GM23338 (cell line): ENCODE measurements at places on chromosomes 12 and 14.

DNA sequence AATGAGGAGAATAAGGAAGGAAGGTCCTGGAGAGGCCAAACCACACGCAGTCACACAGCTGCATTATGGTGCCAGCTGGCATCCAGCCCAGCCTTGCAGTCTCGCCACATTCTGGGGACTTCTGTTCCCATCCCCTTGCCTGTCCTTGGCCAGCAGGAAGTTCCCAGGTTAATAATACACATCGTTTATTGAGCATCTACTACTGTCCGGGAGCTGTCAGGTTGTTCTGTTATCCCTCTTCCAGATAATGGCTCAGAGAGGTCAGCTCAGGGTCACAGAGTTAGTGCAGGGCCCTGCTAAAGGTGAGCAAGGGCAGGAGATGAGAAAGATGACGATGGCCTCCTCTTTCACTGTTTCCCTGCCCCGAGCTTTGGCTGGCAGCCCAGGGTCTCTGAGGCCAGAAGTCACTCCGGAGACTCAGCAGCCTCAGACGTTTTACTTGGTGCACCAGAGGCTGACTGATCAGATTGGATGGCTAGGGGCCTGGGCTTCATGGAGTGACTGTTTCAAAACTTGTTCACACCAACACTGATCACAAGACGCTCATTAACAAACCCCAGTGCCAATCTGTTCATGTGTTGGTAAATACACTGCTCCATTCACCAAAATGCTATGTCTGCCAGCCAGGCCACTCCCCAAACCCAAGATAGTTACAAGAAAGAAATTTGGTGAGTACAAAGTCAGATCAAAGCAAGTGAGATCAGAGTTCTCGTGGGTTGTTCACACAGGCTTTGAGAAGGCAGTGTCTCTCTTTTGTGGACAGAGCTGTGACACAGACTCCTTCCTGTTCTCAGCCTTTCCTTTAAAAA is 79.2 kb downstream of the B4GALNT3 start:
- no peaks in the 10 kb centered on the region for H3K27me3 ChIP-seq
- H3K36me3 ChIP-seq, result no peaks in the 10 kb centered on the region
- DNase-seq, result no peak
- H3K27ac ChIP-seq, result no peak overlapping the region
- no peak overlapping the region for H3K4me3 ChIP-seq

- H3K27ac ChIP-seq, result no peak overlapping the region
- H3K4me3 ChIP-seq, result no peak overlapping the region
- H3K4me1 ChIP-seq, result peaks cover 4% of the 10 kb centered on the region; the same call in 1 of the 2 replicates
- no peaks in the 10 kb centered on the region for H3K36me3 ChIP-seq
- no peak for DNase-seq
Measured at GRCh38 chr12:57692500-57692899, 1.4 kb upstream of the OS9 start.

DNA sequence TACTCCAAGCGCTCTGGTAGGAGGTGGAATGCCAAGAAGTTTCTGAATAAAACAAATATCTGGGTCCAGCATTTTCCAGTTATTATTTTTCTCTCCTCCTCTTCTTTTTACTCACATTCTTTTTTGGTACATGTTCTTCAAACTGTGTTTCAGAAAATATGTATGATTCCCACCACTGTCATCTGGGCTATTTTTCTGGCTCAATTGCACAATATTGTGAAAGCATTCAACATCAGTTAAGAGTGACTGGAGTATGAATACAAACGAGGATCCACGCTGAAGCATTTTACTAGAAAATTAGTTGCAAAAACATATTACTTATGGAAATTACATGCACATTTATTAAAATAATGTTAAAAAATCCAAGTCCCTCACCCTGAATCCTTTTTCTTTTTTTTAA is 61.5 kb downstream of the KCNMB4 start:
- H3K36me3 ChIP-seq, result no peaks in the 10 kb centered on the region
- no peak for DNase-seq
- H3K4me3 ChIP-seq, result no peak overlapping the region
- H3K27ac ChIP-seq, result no peak overlapping the region
- no peaks in the 10 kb centered on the region for H3K27me3 ChIP-seq

- H3K4me1 ChIP-seq, result no peaks in the 10 kb centered on the region
- H3K4me3 ChIP-seq, result no peak overlapping the region
- DNase-seq, result no peak
- H3K36me3 ChIP-seq, result no peaks in the 10 kb centered on the region
Measured at GRCh38 chr14:75350505-75351060, 72.0 kb downstream of the FOS start.

DNA sequence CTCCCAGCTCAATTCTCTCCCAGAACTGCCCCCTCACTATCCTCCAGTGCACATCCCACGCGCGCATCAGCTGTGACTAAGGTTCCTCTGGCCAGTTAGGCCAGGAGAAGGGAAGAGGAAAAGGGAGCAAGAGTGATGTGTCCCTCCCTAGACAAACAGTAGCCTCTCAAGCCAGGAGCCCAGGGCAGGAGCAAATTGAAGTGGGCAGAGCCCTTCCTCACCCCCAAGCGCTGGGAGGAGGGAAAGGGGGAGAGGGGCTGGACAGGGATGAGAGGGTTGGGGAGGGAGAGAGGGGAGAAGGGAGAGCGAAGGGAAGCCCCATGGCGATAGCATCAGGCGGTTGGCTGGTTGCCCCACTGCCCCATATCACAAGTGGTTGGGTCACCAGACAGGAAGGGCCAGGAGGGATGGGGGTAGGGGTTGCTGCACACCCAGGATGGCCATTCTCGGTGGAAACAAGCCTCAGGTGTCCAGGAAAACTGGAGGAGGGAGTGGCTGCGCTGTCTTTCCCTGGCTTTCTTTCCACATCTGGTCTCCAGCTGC is 1.1 kb downstream of the CD63 start:
- no peak overlapping the region for H3K27ac ChIP-seq
- peaks cover 8% of the 10 kb centered on the region; the same call in 1 of the 2 replicates for H3K36me3 ChIP-seq
- no peaks in the 10 kb centered on the region for H3K27me3 ChIP-seq
- DNase-seq, result peak; percentile 30

DNA sequence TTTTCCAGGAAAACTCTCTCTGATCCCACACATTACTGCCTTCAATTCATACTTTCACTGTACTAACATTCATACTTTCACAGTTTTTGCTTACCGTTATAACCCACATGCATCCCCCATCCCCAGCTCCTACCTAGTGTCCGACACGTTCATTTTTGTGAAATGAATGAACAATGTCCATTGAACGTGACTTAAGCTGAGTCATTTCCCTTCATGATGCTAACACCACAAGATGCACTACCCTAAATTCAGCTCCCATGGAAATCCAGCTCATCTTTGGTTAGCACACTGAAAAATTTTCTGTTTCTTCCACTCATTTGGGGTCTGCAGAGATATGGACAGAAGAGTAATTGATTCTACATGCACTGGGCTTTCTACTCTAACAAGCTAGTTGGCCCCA is 84.7 kb downstream of the GALNT4 start:
- no peak for DNase-seq
- H3K4me1 ChIP-seq, result no peaks in the 10 kb centered on the region
- H3K27ac ChIP-seq, result no peak overlapping the region
- H3K4me3 ChIP-seq, result no peak overlapping the region
- H3K27me3 ChIP-seq, result no peaks in the 10 kb centered on the region
- H3K36me3 ChIP-seq, result no peaks in the 10 kb centered on the region

- peak; percentile 87 for DNase-seq
- no peaks in the 10 kb centered on the region for H3K27me3 ChIP-seq
- no peaks in the 10 kb centered on the region for H3K36me3 ChIP-seq
- H3K4me3 ChIP-seq, result no peak overlapping the region
Measured at GRCh38 chr12:54759751-54760150, 94.6 kb upstream of the MUCL1 start.

GRCh38 chr12:92556637-92557421 is 146.0 kb upstream of the PLEKHG7 start:
- H3K27me3 ChIP-seq, result no peaks in the 10 kb centered on the region
- no peak for DNase-seq
- no peak overlapping the region for H3K27ac ChIP-seq
- no peak overlapping the region for H3K4me3 ChIP-seq
- H3K4me1 ChIP-seq, result no peaks in the 10 kb centered on the region
- no peaks in the 10 kb centered on the region for H3K36me3 ChIP-seq

GRCh38 chr14:62952226-62952625 is 93.0 kb downstream of the KCNH5 start:
- H3K36me3 ChIP-seq, result no peaks in the 10 kb centered on the region
- H3K4me1 ChIP-seq, result no peaks in the 10 kb centered on the region
- DNase-seq, result no peak
- H3K27ac ChIP-seq, result no peak overlapping the region
- no peak overlapping the region for H3K4me3 ChIP-seq
- H3K27me3 ChIP-seq, result no peaks in the 10 kb centered on the region

DNA sequence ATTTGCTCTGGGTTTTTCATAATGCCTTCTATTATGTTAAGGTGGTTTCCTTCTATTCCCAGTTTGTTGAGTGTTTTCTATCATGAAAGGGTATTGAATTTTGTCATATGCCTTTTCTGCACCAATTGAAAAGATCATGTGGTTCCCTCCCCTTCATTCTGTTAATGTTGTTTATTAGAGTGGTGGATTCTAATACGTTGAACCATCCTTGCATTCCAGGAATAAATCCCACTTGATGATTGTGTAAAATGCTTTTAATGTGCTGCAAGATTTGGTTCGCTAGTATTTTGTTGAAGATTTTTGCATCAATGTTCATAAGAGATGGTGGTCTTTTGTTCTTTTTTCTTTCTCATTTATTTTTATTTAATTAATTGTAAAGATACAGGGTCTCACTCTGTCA is 55.2 kb downstream of the ATP23 start:
- no peaks in the 10 kb centered on the region for H3K4me1 ChIP-seq
- H3K4me3 ChIP-seq, result no peak overlapping the region
- H3K27me3 ChIP-seq, result no peaks in the 10 kb centered on the region
- no peak for DNase-seq
- peaks cover 9% of the 10 kb centered on the region; the same call in 1 of the 2 replicates for H3K36me3 ChIP-seq

GRCh38 chr12:47811072-47811396 is 8.7 kb downstream of the HDAC7 start:
- H3K4me3 ChIP-seq, result no peak overlapping the region
- H3K4me1 ChIP-seq, result peaks cover 76% of the 10 kb centered on the region
- DNase-seq, result peak; percentile 43

DNA sequence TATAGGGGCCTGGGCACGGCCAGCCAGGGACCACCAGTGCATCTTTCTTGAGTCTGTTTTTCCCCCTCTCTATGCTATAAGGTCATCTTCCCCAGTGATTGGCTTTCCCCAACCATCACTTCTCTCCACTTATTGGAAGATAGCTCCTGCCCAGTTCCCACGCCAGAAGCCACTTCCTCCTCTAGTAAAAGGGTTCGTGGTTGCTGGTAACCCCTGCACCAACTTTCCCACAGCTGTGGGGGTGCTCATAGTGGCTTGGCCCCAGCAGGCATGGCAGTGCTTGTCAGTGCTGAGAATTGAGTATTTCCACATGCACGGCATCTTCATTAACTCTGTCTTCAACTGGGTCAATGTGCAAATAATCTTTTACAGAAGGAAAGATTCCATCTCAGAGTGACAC is 215.4 kb downstream of the FOXN3 start:
- no peak overlapping the region for H3K4me3 ChIP-seq
- no peaks in the 10 kb centered on the region for H3K36me3 ChIP-seq
- no peak overlapping the region for H3K27ac ChIP-seq
- no peaks in the 10 kb centered on the region for H3K27me3 ChIP-seq
- DNase-seq, result no peak
- peaks cover 36% of the 10 kb centered on the region for H3K4me1 ChIP-seq

GRCh38 chr12:11228296-11228879 is 41.1 kb downstream of the PRB3 start:
- no peak overlapping the region for H3K27ac ChIP-seq
- H3K4me1 ChIP-seq, result no peaks in the 10 kb centered on the region
- peak; percentile 83 for DNase-seq
- no peaks in the 10 kb centered on the region for H3K36me3 ChIP-seq

- no peaks in the 10 kb centered on the region for H3K27me3 ChIP-seq
- H3K4me1 ChIP-seq, result peaks cover 5% of the 10 kb centered on the region; the same call in 1 of the 2 replicates
- no peaks in the 10 kb centered on the region for H3K36me3 ChIP-seq
- no peak for DNase-seq
Measured at GRCh38 chr12:82835217-82835616, 148.5 kb downstream of the TMTC2 start.

DNA sequence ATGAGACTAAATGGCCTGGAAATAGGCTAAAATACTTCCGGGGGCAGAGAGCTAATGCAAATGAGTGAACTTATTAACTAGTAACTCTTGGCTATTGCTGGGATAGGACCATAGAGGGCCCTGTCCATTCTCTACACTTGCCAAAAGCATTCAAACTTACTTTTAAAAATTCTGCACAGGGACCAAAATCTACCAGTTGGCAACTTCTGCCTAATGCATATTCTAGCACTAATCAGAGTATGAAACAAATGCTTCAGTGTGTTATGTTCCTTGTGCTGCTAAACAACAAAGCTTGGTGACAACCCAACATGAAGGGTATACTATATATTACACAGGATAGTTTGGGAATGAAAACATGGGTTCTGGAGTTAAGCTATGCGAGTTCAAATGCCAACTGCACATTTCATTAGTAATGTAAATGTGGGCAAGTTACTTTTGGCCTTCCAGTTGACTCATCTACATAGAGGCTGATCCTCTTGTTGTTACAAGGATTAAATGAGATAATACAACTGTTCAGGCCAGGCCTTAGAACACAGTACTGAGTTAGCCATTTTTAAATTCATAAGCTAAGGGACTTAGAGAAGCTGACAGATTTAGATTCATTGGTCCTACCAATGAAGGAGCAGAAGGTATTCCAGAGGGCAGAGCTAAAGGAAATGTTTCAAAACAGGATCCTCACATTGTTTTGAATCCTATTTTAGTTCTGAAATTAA is 32.4 kb downstream of the HIGD1C start:
- H3K27me3 ChIP-seq, result no peaks in the 10 kb centered on the region
- H3K36me3 ChIP-seq, result peaks cover 8% of the 10 kb centered on the region; the same call in 1 of the 2 replicates
- no peak overlapping the region for H3K4me3 ChIP-seq

- H3K27me3 ChIP-seq, result no peaks in the 10 kb centered on the region
- no peak overlapping the region for H3K4me3 ChIP-seq
- H3K36me3 ChIP-seq, result 0 out of 2 replicates have a peak, but pooled peaks cover 5% of the 10 kb centered on the region
Measured at GRCh38 chr12:127438512-127439244, 828.3 kb upstream of the TMEM132C start.

GRCh38 chr12:55703901-55704761 is 3.6 kb downstream of the ITGA7 start:
- no peak overlapping the region for H3K27ac ChIP-seq
- peaks cover 7% of the 10 kb centered on the region; the same call in 1 of the 2 replicates for H3K27me3 ChIP-seq
- no peak overlapping the region for H3K4me3 ChIP-seq
- H3K4me1 ChIP-seq, result peaks cover 19% of the 10 kb centered on the region
- no peaks in the 10 kb centered on the region for H3K36me3 ChIP-seq
- DNase-seq, result no peak

DNA sequence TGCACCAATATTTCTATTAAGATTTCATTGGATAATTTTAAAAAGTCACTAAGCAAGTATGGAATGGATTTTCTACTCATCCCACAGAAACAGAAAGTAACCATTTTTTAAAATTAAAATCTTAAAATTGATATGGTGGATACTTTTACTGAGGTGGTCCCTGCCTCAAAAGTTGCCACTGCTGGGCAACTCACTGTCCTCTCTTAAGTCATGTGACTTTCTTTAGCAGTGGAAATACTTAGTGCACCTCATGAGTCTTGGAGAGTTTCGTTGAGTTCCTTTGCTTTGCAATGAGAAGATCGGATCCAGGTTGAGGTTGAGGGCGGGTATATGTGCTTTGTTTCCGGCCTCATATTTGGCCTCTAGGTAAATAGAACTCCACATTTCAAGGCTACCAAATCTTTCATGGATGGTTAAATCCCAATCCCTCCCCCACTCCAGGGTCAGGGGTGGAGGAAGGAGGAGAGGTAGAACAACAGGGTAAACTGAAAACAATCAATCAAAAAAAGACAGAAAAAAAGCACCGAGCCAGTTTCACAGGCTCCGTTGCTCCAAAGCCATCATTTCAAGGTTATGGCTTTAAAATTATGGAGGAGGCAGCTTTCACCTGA is 39.5 kb upstream of the DUSP6 start:
- no peaks in the 10 kb centered on the region; the same call in 1 of the 2 replicates for H3K27me3 ChIP-seq
- DNase-seq, result no peak
- H3K27ac ChIP-seq, result no peak overlapping the region
- peaks cover 5% of the 10 kb centered on the region; the same call in 1 of the 2 replicates for H3K4me1 ChIP-seq
- no peaks in the 10 kb centered on the region for H3K36me3 ChIP-seq
